ENCODE measurements at places on chromosomes 3 and 15. TPM values are rescaled to one million over a fixed set of nuclear protein-coding genes. Genes with fewer than 3 reads are reported as not detected.

DNAJA4 gene
- 2.9 TPM for total RNA-seq

SH2D7 gene
- total RNA-seq: not detected

SOX14 gene
- total RNA-seq: not detected

AGBL1 gene
- not detected for total RNA-seq

THAP10 gene
- total RNA-seq: 6.9 TPM

BOC gene
- total RNA-seq: 12.2 TPM

CELSR3 gene
- total RNA-seq: 0.86 TPM

MST1 gene
- 3.7 TPM for total RNA-seq

CACNA2D3 gene
- total RNA-seq: under 0.01 TPM

CMTM7 gene
- total RNA-seq: 9.2 TPM

NISCH gene
- 26.5 TPM for total RNA-seq

IQCF5 gene
- total RNA-seq: not detected

FETUB gene
- not detected for total RNA-seq

GOLGA8J gene
- not detected for total RNA-seq

GHSR gene
- total RNA-seq: not detected

TRPC1 gene
- total RNA-seq: 7.3 TPM

TNNC1 gene
- not detected for total RNA-seq

GNAT1 gene
- not detected for total RNA-seq

TNK2 gene
- total RNA-seq: 9.7 TPM

SLC25A36 gene
- 12.7 TPM for total RNA-seq

AHSG gene
- not detected for total RNA-seq

GTPBP8 gene
- total RNA-seq: 46.3 TPM

KCNMB3 gene
- total RNA-seq: 0.71 TPM

CFAP91 gene
- not detected for total RNA-seq

NDN gene
- total RNA-seq: 34.0 TPM

EEFSEC gene
- 9.2 TPM for total RNA-seq

CCR4 gene
- total RNA-seq: not detected

CLCN2 gene
- total RNA-seq: 4.6 TPM

MESP2 gene
- under 0.01 TPM for total RNA-seq

TXNRD3 gene
- total RNA-seq: 10.4 TPM

MAP3K13 gene
- total RNA-seq: 18.7 TPM

KBTBD13 gene
- total RNA-seq: not detected

SPATA12 gene
- total RNA-seq: not detected

CIP2A gene
- total RNA-seq: 22.2 TPM

ZIC1 gene
- total RNA-seq: not detected

PSTPIP1 gene
- total RNA-seq: 0.18 TPM

Measured in myometrial cell (primary cell).